CD8-positive, alpha-beta memory T cell (primary cell): ENCODE measurements at places on chromosomes 4 and X. TPM values are rescaled to one million over a fixed set of nuclear protein-coding genes. Genes with fewer than 3 reads are reported as not detected.

C4orf50 gene
- total RNA-seq: 0.37 TPM

GJB1 gene
- total RNA-seq: not detected

DNA sequence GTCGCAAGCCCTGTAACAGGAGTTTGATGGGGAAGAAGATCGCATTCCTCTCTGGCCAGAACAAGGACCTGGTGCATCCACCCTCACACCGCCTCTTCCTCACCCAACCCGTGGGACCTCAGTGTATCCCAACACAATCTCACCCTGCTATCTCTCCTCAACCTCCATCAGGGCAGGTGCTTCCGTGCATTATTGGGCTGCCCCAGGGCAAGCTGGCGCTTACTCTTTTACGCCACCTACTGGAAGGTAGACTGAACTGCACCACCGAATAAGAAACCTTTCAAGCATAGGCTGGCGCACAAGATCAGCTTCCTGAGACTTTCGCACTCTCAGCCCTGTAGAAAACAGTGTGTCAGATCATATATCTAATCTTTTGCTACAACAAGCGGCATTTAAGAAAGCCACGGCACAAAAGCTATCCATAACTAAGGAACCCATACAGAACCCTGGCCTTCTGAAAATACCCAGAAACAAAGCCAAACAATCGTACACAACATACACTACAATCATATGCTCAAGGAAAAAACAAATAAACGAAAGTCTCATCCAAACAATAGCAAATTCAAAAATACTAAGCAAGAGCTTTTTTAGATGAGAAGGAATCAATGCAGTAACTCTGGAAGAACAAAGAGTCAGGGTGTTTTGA lies 209.3 kb downstream of the UGT8 start:
- DNase-seq: peak; percentile 16

- DNase-seq: no peak
Measured at GRCh38 chrX:30913492-30913891, 24.4 kb upstream of the TAB3 start.

GRCh38 chr4:126215759-126216158 lies 901.0 kb downstream of the FAT4 start:
- DNase-seq: no peak
